Suprapubic skin (tissue), 4 donors: ENCODE measurements at places on chromosomes 2 and 18. TPM values are rescaled to one million over a fixed set of nuclear protein-coding genes. Genes with fewer than 3 reads are reported as not detected.

TMEM37 gene
- 8.9 TPM for total RNA-seq

FSIP2 gene
- 2.3 TPM for total RNA-seq

REG1B gene
- not detected for total RNA-seq

DNA sequence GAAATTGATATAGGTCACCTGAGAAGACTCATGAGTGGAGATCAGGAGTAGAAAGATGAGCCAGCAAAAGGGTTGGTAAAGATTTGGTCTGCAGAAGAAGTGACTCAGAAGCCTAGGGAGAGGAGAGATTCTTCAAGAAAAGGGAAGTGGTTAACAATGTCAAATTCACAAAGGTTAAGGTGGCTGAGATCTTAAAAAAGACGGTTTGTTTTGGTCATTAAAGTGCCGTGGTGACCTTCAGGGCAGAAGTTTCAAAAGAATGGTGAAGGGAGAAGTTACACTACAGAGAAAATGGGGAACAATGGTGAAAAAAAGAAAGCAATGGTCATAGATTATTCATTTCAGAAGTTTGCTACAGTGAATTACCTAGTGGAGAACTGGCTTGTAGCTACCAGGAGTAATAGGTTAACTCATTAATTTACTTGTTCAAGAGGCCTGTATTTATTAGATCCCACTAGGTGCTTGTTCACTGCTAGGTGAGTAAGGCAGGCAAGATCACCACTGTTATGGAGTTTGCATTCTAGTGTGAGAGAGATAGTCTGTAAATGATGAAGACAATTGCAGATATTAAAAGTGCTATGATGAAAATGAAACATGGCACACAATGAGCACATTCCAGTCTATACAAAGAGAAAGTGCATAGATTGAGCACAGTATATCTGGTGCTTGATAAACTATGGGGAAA lies 43.0 kb downstream of the FBXO48 start:
- no peak for DNase-seq

GRCh38 chr18:66916834-66917233 lies 312.9 kb upstream of the CDH19 start:
- no peak for DNase-seq

DNA sequence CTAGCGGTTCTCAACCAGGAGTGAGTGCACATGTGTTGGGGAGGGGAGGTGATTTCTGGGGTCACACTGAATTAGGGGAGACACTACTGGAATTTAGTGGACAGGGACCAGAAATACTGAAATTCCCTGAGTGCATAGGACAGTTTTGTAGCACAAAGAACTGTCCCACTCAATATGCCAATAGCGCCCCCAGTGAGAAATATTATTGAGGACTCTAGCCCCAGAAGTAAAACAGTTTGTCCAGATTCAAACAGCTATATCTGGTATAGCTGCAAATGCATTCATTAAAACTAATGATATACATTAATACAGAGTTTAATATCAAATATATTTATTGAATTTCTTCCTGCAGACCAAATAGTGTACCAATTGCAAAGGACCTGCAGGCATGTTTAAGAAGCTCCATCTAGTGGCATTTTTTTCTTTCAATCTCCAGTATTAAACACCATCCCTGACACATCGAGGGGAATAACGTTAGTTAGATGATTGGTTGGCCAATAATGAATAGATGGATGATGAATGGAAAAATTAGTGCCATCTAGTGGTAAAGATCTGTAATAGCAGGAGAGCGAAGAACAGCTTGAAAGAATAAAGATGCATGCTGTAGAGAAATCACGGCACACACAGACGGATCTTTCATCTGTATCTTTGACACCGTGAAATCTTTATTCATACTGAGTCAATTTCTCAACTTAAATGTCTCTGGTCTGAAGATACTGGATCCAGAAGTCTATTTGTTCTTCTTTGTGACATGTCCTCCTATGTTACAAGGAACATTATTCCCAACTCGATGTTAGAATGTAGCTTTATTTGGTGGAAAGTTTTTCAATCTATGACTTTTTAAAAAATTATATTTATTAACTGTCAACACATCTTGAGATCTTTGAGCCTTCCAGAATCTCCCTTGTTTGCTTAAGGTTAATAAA lies 62.5 kb downstream of the DHRS9 start:
- no peak for DNase-seq

- no peak for DNase-seq
Measured at GRCh38 chr2:126752876-126753275, 96.9 kb downstream of the GYPC start.

GRCh38 chr2:109069331-109070194 lies 59.4 kb upstream of the SH3RF3 start:
- DNase-seq: peak; percentile 18
